ENCODE measurements at places on chromosomes 16 and 17.

GRCh38 chr16:75272097-75272551, 20.7 kb upstream of the BCAR1 start:
- DNase-seq: no peak

DNA sequence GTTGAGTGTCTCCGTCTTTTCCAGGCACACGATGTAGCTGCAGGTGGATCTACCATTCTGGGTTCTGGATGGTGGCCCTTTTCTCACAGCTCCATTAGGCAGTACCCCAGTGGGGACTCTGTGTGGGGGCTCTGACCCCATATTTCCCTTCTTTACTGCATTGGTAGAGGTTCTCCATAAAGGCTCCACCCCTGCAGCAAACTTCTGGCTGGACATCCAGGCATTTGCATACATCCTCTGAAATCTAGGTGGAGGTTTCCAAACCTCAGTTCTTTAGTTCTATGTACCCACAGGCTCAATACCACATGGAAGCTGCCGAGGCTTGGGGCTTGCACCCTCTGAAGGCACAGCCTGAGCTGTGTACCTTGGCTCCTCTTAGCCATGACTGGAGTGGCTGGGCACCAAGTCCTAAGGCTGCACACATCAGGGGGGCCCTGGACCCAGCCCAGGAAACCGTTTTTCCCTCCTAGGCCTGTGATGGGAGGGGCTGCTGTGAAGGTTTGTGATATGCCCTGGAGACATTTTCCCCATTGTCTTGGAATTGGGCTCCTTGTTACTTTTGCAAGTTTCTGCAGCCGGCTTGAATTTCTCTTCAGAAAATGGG, 14.0 kb downstream of the ABCC1 start:
- no peak for DNase-seq

DNA sequence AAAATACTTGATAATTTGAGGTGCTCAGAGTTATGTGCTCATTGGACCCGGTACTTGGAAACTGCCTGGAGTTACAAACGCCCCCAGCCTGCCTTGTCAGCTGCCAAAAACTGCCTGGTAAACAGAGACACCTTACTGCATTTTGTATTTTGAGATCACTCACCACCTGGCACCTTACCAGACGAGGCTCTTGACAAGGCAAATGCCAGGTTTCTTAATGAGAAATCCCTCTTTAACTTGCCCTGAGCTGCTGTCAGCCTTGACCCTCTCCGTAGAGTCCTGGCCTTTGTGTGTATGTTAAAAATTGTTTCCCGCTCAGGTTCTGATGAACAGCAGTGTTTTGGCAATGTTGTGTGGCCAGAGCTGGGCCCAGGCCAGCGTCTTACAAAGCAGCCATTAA, 28.8 kb downstream of the SYT17 start:
- peak; percentile 9 for DNase-seq

GRCh38 chr17:50465171-50465570, 3.5 kb downstream of the CHAD start:
- no peak for DNase-seq

GRCh38 chr17:74892974-74893911, at the start of gene FADS6:
Gene FADS6 (minus strand): TSS chr17:74893633. CDS start chr17:74893595, 38 bp downstream.
- DNase-seq: no peak

DNA sequence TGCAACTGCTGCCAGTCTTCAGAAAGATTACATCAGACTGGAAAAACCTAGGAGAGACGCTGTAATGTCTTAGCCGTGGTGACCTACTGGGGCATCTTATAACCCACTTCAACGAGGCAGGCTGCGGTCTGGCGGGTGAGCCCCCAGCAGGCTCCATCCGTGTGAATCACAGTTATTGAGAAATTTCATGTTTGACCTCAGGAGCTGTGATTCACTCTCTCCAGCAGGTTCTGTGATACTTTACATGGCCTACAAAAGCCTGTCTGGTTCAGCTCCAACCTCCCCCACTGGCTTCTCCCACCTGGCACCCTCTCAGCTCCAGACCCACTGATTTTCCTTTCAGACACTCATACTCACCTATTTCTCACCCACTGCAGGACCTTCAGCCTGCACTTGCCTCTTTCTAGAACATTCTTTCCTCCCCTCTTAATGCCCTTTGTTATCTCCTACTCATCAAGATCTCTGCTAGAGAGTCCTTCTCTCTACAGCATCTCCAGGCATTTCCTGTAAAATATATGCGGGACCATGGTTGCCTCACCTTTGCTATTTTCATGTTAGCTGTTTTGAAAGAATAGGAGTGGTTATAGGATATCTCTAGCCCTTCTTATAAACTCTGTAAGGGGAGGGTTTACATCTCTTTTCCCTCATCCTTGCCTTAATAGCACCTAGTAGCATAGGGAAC, 227.9 kb downstream of the MAF start:
- no peak for DNase-seq

GRCh38 chr16:7976125-7976524, 614.2 kb downstream of the TMEM114 start:
- DNase-seq: no peak
